ENCODE measurements at places on chromosomes 1 and 21.

- no peak for DNase-seq
Observed at GRCh38 chr1:72280711-72281110, 1.6 kb downstream of the NEGR1 start.

DNA sequence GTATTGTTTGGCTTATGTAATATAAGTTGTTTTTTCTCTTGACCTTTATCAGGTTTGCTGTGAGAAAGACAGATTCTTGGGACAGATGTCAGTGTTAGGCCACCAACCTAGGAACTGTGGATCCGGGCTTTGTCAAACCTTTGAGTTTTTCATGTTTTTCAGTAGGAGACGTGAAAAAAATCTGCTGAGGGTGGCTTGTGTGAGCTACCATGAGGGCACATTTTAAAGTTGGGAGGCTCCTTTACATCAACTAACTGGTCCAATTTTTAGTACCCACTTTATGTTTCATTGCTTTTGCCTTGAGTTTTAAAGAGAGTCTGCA lies 801 bp downstream of the RPS6KC1 start:
- DNase-seq: no peak

- DNase-seq: no peak
Observed at GRCh38 chr1:160092366-160093068, 5.9 kb downstream of the IGSF8 start.

DNA sequence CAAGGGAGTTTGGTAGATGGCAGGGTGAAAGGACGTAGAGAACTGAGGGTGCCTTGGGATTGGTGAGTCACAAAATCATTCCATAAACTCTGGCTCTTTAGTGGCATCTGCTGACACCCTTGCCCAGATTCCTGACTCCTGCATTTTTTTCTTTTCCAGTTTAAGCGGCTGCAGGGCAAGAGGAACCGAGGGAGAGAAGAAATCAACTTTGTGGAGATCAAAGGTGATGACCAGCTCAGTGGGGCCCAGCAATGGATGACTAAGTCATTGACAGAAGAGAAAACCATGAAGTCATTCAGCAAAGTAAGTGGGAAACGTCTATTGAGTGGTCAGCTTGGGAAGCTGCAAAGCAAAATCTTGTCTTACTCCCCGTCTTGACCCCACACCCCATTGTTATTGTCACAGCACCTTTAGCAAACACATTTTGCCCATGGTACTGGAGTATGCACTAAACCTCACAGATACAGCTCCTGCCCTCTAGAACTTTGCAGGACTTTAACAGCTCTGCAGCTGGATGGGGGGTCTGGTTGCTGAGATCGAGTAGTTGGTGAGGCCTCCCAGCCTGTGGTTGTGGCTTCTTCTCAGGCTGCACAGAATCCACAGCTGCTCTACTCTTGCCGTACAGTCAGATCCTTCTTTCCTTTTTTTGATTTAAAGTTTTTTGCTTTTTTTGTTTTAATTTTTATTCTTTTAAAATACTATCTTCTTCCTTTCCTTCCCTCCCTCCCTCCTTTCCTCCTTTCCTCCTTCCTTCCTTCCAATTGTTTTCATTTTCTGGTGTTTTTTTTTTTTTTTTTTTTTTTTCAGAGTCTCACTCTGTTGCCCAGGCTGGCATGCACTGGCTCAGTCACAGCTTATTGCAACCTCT lies 21.9 kb downstream of the SH2D2A start:
- DNase-seq: no peak

- no peak for DNase-seq
Observed at GRCh38 chr1:203269654-203270020, 35.7 kb upstream of the BTG2 start.

DNA sequence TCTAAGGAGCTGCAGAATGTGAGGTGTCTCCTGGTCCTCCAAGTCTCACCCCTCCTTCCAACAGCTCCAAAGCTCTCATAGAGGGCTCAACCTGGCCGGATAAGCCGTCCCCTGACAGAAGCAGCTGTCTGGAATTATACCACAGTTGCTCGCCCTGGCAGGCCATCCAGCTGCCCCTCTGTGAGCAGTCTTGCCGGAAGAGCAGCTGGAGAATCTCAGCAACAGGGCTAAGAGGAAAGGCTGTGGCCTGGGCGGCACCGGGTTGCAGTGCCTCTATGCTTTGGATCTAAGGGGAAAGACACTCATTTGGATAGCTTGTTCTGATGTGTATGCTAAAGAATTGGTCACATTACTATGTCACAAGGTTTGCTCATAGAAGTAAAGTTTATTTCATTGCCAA lies 12.4 kb downstream of the TMCC2 start:
- no peak for DNase-seq

- no peak for DNase-seq
Observed at GRCh38 chr21:35705237-35705887, 355.0 kb downstream of the SETD4 start.

DNA sequence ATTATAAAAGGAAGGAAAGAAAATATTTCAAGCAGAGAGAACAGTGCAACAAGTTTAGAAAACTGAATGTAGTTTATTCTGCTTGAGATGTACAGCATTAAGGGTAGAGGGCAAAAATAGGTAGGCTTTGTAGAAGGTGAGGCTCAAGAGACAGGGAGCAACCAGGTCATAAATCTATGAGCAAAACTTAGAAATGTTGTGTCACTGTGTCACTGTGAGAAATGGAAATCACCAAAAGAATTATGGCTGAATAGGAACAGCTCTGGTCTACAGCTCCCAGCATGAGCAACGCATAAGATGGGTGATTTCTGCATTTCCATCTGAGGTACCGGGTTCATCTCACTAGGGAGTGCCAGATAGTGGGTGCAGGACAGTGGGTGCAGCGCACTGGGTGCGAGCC lies 53.6 kb downstream of the TNFSF4 start:
- DNase-seq: no peak

DNA sequence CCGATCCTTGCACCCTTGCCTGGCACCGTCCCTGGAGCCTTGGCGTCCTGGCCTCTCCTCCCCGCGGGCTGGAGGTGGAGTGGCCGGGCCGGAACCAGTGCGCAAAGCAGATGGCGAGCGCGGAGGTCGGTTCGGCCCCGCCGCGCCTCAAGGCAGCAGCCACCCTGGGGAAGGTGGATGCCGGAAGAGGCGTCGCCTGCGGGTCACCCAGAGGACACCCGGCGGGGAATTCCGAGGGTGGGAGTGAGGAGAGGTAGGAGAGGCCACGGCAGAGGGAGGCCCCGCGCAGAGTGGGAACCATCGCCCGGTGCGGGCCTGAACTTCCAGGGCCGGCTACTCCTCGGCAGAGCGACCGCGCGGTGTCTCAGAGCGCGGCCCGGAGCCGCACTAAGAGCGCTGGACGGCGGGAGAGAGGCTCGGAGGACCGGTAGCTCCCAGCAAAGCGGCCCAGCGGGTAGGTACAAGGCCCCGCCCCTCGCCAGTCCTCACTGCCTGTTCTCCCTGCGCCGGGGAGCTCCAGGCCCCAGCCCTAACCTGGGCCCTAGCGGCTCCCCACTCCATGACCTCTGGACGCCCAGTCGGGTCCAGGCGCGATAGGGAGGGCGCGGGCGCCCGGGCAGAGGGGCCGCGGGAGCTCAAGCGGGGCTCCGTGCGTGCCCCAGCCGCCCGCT lies at the start of gene RNF207:
Gene RNF207, plus strand, starts transcription at position 271 of the 671 bp plus-strand sequence. CDS start 417 bp downstream, outside the sequence.
- peak; percentile 51 for DNase-seq

DNA sequence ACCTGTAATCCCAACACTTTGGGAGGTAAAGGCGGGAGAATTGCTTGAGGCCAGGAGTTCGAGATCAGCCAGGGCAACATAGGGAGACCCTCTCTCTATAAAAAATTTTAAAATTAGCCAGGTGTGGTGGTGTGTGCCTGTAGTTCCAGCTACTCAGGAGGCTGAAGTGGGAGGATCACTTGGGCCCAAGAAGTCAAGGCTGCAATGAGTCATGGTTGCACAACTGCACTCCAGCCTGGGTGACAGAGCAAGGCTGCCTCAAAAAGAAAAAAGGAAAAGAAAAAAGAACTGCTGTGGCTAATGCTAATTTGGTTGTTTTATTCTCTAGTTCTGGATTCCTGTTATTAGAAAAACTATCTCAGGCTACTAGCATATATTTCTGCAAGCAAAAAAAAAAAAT lies 29.8 kb downstream of the DBT start:
- peak; percentile 34 for DNase-seq

GRCh38 chr1:228541725-228542124 lies 54.5 kb downstream of the RNF187 start:
- no peak for DNase-seq

DNA sequence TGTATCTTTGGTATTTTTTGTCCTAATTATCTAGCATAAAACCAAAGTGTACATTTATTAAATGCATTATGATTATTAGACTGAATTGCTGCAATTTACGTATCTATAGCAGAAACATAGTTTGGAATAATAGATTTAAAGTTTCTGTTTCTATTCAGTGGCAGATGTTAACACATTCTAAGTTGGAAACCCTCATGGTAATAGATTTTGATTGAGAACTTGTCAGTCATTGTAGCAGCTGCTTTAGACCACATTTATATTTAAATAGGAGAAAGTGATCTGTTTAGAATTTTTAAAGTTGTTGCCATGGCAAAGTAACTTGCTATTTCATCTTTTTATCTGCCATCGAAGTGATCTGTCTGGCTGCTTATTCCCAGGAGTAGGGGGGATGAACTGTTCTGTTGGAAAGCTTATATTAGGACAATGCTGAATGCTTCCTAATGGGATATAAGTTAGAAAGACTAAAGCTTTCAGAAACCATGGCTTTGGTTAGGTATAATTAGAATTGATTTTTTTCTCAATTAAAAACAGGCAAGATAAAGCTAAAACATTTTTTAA lies 61.6 kb downstream of the HS2ST1 start:
- no peak for DNase-seq

GRCh38 chr1:2840036-2840809 lies 38.7 kb upstream of the TTC34 start:
- no peak for DNase-seq

GRCh38 chr1:46617833-46618232 lies 1.2 kb upstream of the MOB3C start:
- no peak for DNase-seq

DNA sequence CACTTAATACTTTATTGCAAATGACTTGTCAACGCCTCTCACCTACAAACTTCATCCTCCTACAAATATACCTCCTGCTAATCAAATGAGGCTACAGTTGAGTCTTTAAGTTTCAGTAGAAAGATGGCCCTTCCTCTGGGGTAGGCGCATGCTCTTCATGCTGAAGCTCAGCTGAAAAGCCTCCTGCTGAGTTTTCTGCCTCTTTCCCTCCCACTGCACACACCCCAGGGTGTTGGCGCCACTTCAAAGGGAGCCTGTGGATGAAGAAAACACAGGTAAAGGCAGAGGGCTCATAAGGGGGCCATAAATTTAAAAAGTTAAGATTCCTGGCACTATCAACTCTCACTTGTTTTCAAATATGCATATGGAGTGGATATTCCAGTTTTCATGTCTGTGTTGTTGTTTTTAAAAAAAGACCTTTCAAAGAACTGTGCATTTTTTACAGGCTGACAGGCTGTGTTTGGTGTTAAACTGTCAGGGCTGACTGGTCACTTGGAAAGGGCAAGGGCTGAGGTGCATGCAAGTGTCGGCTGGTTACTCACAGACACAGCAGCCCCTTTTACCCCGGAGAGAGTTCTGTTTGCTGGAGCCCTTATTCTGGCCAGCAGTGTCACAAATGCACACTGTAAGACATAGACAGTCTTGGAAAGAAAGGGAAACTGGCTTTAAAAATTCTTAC lies 42.9 kb upstream of the LGALS8 start:
- DNase-seq: no peak

DNA sequence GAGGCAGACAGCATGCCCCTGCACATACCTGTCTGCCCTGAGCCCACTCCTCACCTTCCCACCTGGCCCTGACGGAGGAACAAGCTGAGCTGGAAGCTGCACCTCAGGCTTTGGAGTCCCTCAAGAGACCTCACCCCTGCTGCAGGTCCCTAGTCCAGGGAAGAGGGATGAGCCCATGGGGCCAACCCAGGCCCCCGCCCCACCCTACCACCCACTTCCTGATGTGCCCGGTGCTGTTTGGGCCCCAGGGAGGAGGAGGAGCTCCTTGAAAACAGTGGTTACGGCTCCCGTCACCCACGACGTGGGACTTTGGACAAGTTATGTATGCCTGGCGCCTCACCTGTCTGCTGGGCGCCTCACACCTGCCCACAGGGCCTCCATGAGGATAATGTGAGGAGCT lies 250.2 kb downstream of the NPHP4 start:
- DNase-seq: no peak

DNA sequence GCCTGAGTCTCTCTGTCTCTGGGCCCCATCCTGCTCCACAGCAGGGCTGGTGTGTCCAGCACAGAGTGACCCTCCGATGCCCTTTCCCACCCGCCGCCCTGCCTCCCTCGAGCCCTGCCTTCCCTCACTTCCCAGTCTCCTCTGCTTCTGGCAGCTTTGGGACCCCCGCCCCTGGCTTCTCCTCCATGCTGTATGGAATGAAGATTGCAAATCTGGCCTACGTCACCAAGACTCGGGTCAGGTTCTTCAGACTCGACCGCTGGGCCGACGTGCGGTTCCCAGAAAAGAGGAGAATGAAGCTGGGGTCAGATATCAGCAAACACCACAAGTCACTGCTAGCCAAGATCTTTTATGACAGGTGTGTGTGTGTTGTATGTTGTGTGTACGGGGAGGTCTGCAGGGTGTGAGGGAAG lies 14.3 kb downstream of the MOV10 start:
- no peak for DNase-seq

- DNase-seq: no peak
Observed at GRCh38 chr1:36573445-36573844, 90.7 kb upstream of the CSF3R start.

DNA sequence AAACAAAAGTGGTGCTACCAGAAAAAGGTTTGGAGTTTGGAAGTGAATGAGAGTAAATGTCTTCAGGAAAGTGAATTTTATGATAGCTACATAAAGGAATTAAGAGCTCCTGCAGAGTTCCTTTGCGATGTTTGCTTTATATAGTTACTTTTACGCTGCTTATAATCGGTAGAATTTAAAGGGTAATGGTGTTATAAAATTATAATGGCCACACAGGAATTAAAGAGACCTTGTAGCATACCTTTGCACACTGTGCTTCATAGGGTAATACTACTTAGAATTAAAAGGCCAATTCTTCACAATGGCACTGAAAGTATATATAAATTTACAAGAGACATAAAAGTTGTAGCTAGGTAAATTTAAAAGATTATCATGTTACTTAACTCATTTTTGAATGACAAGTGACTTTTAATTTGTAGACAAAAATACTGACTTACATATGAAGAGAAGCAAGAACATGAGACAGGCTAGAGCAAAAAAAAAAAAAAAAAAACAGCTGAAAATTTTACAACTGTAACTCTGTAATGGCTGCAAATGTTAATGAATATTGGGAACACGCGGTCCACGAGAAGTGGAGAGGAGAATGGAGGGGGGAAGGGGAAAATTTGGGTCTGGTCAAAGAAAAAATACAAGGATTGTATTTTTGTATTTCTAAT lies 65.9 kb upstream of the LBR start:
- no peak for DNase-seq

Data from bronchial epithelial cell (primary cell).